ENCODE measurements at places on chromosomes 16 and 17.

GRCh38 chr17:47888293-47888692 is 7.7 kb upstream of the SP2 start:
- no peak for DNase-seq

DNA sequence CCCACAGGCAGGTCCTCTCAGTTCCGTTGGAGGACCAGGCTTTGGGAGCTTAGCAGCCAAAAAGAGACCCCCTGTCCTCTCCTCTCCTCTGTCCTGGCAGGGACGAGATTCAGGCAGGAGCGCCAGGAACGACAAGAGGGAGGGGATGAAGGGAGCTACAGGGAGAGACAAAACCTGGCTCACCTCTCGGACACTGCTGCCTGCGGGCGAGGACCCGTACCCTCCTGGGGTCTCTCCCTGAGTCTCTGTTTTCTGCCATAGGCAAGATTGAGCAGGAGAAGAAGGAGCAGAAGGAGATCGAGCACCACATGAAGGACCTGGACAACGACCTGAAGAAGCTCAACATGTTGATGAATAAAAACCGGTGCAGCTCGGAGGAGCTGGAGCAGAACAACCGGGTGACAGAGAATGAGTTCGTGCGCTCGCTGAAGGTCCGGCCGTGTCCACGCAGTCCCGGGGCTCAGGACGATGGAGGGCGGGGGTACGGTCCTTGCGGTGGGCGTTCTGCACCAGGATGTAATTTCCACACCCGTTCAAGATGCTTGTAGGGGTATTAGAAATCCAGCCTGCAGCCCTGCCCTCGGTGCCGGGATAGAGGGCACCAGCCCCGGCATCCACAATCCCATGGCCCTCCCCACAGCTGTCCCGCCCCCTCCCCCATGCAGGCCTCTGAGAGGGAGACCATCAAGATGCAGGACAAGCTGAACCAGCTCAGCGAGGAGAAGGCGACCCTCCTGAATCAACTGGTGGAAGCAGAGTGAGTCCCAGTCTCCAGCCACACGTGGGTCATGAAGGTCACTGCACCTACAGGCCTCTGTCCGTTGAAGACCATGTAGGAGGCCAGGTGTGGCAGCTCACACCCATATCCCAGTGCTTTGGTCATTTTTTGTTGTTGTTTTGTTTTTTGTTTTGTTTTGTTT is 13.8 kb upstream of the GAA start:
- no peak for DNase-seq

GRCh38 chr16:9081158-9081557 is 10.3 kb upstream of the HAPSTR1 start:
- DNase-seq: no peak

- DNase-seq: no peak
Observed at GRCh38 chr17:47742319-47743181, 9.5 kb downstream of the TBX21 start.

- no peak for DNase-seq
Observed at GRCh38 chr17:28792877-28793661, 49.3 kb downstream of the TRAF4 start.

- no peak for DNase-seq
Observed at GRCh38 chr17:66647391-66647983, 187.4 kb upstream of the CACNG5 start.

- DNase-seq: no peak
Observed at GRCh38 chr16:75169899-75170405, 21.6 kb downstream of the ZFP1 start.

GRCh38 chr17:51739245-51739886 is 419.1 kb downstream of the CA10 start:
- DNase-seq: no peak

DNA sequence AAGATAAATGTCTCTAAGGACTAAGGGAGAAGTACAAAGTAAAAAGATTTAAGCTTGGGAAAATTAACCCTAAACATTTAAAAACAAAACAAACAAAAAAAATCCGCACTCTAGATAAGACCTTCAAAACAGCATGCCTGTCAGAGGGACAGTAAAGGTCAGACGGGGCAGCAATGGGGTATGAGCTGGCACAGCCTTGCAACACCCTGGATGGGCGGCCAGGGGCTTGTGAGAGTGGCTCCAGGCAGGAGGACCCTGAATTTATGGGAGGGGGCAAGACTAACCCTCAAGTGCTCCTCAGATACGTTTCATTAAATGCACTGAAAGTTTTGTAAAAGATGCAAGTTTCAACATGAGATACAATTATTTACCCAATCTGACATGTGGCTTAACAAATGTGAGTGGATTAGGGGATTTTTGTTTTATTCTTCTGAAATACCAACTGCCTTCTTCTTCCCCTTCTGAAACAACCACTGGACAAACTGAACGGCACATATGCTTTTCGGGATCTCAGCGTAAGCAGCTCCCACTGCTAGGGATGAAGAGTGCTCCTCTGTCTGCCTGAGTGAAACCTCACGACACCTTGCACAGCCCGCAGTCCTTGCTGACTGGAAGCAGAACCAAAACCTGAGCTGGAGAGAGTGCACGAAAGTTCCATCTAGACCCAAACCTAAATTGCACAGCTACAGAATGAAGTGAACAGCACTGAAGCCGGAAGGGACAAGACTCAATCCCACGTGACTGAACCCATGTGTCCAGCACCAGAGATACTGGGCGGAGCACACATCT is 128.4 kb downstream of the ANKRD11 start:
- no peak for DNase-seq

DNA sequence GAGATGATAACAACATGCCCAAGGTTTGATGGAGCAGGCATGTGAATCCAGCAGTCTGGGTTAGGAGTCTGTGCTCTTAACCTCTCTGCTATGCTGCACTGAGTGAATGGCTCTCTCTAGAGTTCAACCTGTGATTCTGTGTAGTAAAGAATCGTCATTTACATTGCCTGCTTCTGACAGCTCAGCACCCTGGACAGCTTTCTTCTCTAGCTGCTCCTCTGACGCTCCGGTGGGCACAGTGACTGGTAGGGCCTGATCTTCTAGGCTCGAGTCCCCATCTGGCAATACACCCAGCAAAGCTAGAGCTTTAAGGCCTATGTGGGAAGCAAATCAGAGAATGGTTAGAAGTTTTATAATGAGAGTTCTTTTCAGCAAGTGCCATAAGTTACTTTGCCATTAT is 85.3 kb upstream of the ATP2A3 start:
- no peak for DNase-seq

DNA sequence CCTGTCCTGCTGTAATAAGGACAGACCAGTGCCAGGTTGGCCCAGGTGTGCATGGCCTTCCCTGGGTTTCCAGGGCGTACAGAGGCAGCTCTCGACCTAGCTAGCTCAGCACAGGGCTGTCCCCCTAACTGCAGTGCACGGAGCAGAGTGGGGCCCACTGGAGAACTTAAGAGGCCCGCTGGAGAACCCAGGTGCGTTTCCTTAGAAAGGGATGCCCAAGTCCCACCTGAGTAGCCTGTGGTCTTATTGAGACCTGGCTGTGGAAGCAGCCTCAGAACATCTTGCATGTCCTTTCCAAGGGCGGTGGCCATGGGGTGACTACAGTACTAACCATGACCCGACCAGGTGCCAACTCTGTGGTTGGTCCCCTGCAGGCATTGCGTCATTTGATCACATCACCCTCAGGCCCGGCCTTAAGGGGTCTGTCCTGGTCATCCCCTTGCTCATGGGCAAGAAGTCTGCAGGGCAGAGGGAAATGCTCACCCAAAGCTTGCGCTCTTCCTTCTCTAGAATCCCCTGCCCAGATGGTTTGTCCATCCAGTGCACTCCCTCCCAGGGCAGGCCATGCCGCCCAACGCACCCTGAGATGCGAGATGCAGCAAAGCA is 3.3 kb upstream of the CCNF start:
- DNase-seq: no peak

GRCh38 chr16:7124242-7124641 is 208.4 kb upstream of the RBFOX1 start:
- no peak for DNase-seq

- DNase-seq: no peak
Observed at GRCh38 chr17:27586203-27586721, 44.7 kb upstream of the LGALS9 start.

DNA sequence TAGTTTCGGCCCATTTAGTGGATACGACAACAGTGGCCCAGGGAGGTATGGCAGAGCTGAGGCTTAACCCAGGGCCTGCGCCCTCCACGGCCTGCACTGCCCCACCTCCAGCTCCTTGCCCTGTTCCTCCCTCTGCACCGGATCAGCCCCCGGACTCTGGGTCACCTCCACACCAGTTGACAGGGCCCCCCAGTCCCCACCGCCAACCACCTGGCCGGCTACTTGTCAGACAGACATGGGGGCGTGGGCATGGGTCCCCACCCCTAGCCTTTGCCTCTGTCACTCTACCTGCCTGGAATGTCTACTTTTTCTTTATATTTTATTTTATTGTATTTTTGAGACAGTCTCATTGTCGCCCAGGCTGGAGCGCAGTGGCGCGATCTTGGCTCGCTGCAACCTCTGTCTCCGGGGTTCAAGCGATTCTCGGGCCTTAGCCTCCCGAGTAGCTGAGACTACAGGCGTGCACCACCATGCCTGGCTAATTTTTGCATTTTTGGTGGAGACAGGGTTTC is 3.0 kb upstream of the ACTG1 start:
- no peak for DNase-seq

GRCh38 chr17:44688675-44689476 is 700 bp downstream of the CCDC43 start:
- no peak for DNase-seq

DNA sequence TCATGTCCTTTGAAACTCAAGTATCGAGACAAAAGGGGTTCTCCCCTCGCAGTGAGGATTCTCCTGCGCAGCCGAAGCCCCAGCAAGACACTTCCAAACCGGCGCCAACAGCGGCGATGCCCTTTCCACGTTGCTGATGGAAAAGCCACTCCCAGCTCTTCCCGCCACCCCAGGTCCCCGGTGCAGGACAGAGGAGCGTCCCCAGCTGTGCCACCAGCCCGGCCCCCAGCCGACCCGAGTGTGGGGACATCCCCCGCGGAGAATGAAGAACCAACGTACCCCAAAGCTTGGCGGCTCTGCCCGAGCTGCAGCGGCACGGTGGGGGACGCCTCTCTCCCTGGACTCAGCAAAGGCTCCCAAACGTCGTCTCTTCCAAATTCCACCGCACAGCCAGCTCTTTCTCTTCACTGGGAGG is 573 bp downstream of the CHST6 start:
- no peak for DNase-seq

DNA sequence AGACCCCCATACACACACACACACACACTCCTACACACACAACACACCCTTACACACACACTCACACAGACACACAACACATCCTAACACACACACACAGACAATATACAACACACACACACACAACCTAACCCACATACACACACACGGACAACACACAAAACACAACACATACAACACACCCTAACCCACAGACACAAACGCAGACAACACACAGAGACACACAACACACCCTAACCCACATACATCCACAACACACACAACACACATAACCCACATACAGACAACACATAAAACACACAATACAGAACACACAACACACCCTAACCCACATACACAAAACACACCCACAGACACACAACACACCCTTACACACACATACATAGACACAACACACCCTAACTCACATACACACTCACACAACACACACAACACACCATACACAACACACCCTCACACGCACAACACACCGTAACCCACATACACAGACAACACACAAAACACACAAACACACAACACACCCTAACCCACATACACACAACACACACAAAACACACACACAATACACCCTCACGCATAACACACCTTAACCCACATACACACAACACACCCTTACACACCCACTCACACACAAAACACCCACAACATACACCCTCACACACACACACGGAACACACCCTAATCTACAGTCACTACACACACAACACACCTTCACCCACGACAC is 4.4 kb downstream of the ASGR1 start:
- no peak for DNase-seq

GRCh38 chr16:26885674-26886073 is 181.1 kb upstream of the C16orf82 start:
- DNase-seq: no peak

- no peak for DNase-seq
Observed at GRCh38 chr17:64502021-64502420, 4.1 kb downstream of the DDX5 start.

- no peak for DNase-seq
Observed at GRCh38 chr16:4890686-4891085, 43.4 kb downstream of the UBN1 start.

- DNase-seq: no peak
Observed at GRCh38 chr17:38709864-38710603, 5.0 kb downstream of the MLLT6 start.

DNA sequence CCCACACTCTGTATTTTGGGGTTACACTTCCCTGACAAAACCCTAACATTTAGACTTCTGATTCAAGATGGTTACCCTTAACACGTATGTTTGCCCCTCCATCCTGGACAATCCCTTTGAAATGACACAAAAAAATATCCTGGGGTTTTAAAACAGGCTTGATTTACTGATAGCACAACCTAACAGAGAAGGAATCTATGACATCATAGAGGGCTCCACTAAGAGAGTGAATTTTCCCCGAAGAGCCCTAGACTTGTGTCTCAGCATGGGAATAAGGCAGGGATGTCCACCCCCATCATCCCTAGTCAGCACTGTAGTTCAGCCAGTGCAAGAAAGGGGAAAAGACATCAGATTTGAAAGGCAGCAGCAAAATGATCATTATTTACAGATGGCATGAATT is 15.8 kb upstream of the SRCIN1 start:
- DNase-seq: no peak

GRCh38 chr16:86874141-86874540 is 295.8 kb downstream of the FOXL1 start:
- no peak for DNase-seq

DNA sequence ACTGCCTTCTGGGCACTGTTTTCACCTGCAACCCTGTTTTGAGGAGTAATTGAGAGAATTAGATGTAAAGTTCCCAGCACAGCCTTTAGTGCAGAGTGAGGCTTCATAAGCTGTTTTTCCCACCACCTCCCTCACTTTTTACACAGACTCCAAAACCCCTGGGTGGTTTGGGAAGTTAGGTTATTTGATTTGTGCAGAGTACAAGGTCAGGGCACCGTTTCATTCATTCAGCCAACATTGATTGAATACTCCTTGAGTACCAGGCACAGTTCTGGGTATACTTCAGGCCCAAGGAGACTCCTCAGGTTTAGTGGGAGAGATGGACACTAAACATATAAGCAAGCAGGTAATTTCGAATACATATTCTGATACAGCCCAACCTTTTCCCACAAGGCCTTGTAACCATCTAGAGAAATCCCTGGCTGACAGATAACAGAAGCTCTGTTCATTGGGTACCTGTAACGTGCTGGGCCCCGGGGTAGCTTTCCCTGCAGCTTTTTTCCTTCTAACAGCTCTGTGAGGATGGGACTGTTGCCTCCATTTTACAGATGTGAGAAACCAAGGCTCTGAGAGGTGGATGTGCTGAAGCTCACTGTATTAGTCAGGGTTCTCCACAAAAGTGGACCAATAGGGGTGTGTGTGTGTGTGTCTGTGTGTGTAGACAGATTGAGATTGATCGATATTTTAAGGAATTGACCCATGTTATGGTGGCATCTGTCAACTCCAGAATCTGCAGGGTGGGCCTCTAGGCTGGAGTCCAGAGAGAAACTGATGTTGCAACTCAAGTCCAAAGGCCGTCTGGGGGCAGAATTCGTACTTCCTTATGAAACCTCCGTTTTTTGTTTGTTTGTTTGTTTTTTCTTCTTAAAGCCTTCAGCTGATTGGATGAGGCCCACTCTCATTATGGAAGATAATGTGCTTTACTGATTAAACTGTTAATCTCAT is 234.7 kb downstream of the SNX29 start:
- no peak for DNase-seq

- DNase-seq: no peak
Observed at GRCh38 chr16:17173281-17173680, 297.5 kb downstream of the XYLT1 start.
